ENCODE measurements at places on chromosomes 12 and 14.
A peak's percentile ranks its signal among the peaks of the same experiment; 100 is the strongest.

GRCh38 chr12:130870442-130871285, 1.2 kb upstream of the RAN start:
- peak; percentile 35 for DNase-seq

GRCh38 chr12:91618281-91618680, 435.7 kb upstream of the DCN start:
- DNase-seq = no peak

- no peak for DNase-seq
Measured at GRCh38 chr12:127620735-127621355, 646.1 kb upstream of the TMEM132C start.

DNA sequence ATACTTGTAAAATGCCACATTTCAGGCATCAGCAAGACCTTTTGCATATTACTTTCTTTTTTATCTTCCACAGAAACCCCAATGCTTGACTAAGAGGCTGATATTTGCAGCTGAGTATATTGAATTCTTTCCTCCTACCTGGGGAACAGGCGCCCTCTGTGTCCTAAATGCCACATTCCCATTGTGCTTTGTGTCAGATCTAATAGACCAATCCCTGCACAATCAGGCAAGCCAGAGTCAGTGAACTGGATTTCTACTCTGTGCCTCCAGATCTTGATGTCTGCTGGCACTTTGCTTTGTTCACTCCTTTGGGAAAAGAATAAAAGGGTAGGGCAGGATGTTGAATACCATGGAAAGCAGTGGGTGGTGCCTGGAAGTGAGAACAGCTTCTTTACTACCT, 22.4 kb upstream of the TAS2R42 start:
- DNase-seq = no peak

DNA sequence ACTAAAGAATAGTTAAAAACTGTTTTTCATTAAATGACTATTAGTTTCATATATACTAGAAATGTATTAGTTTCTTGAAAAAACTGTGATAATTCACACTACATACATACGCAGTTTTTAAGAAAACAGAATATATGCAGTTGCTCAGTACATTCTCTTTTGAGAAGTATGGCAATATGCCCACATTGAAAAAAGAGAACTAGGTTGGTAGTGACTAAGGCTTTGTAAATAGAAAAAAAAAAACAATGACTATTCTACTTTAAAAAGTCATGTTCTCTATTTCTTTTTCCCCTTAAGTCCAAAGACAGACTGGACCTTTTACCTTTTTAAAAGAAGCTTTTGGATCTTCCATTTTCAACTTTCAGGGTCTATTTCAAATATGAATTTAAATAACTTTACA, 25.0 kb downstream of the SNX6 start:
- DNase-seq = no peak

GRCh38 chr14:52740751-52741150, 10.8 kb downstream of the STYX start:
- no peak for DNase-seq

DNA sequence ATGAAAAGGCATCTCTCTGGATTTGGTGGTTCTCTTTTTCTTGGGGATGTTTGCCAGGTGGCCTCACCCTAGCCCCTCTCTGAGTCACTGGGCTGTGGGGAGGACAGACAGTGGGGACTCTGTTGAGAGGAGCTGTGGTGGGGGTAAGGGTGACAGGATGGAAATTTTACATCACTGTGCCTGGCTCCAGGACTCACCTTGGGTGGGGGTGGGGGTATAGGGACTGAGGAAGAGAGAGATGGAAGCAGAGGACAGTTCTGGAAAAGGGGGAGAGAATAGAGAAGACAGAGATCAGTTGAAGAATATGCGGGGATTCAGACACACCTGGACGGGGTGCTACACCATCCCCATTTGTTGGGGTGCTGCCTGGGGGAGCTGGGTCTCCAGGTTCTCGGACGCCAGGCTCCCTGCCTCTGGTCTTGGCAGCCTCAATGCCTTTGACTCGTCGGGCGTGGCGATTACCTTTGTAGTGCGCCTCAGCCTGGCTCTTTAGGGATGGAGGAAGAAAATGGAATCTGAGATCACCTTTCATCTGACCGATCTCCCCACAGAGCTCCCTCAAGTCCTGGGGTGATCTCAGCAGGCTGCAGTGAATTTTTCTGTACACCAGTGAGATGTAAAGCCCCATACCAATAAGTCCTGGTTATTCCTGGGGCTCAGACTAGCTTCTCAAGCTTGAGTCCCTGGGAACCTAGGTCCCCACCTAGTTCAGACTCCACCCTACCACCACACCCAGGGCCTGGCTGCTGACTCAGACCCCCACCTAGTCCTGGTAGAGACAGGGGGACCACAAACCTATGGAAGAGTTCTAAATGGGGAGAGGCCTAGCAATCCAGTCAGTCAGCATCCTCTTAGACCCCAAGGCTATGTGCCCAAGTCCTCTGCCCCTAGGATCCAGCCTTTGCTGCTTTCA, 9.6 kb upstream of the GPR84 start:
- no peak for DNase-seq

GRCh38 chr14:68238976-68239375, 419.4 kb downstream of the RAD51B start:
- DNase-seq = no peak

- no peak for DNase-seq
Measured at GRCh38 chr14:87049950-87050349, 943.0 kb downstream of the GALC start.
